Dorsolateral prefrontal cortex (tissue), 122 donors: ENCODE measurements at places on chromosomes 1 and 21.

DNA sequence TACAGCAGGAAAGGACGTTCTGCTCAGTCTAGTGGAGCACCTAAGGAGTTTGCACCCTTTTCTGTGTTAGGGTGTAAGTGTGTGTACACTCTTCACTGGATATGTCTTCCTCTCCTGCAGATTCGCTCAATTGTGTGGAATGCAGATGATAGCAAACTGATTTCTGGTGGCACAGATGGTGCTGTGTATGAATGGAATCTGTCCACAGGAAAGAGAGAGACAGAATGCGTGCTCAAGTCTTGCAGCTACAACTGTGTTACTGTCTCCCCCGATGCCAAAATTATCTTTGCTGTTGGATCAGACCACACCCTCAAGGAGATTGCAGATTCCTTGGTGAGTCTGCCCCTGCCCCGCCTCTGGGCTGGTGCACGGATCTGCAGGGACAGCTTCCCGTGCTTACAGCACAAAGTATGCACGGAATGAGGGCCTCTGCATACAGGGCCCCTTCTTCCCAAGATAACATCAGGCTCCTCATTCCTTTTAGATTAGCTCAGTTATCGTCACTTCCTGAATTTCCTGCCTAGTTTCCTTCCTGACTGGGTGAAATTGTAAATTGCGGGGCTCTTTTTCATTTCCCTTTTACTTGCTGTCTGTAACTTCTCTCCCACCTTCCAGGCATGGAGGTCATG lies 34.6 kb downstream of the CFAP57 start:
- DNase-seq = no peak

DNA sequence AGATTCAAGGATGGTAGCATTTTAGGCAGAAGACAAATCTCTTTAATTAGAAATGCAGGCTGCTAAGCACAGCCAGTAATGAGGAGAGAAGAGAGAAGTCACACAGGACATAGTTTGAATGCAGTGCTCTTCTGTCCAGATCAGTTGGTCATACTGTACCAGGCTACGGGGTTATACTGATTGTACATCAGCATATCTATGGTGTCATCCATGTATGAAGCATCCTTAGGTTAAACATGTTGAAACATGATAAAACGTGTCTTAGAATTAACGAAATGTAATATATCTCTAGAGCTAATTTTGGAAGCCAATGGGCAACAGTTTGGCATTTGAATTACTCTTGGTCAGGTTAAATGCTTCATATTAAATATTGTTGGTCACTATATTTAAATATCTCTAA lies 199.1 kb downstream of the RYR2 start:
- DNase-seq = no peak

DNA sequence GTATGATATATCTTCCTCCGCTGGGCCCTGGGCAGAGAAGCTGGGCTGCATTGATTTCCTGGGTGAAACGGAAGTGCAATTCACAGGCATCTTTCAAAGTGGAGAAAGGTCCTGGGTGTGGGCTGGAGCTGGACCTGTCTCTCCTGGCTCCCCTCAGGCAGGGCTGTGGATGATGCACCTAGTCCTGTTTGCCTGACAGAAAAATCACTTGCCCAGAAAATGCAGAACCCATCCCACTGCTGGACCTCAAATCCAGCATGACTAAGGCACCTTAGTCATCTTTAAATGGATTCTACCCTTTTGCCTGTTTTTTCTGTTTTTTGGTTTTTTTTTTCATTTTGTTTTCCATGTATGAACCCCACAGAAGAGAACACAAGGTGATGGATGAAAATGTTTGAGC lies 49.7 kb downstream of the MYSM1 start:
- no peak for DNase-seq

DNA sequence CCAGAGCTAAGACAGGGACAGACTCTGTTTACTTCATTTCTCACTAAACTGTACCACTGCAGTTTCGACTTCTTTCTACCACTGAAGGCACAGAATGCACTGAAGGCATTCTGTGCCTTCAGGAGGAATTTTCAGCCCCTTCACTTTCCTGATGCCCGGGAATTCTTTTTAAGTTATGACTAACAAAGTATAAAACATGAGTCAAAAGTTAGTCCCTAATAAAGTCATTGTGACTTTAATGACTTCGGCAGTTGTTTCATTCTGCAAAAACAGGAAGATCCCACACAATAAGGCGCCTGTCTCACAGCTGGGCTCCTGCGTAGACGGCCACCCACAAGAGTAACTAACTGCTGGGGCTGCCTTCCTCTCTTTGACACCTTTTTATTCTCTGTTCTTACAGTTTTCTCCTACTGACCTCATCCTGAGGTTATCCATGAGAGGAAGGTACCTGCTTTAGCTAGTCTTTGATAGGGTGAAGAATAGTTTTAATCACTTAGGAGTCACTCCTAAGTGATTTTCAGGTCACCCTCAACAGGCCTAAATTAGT lies 183.9 kb upstream of the SGIP1 start:
- no peak for DNase-seq

- DNase-seq = no peak
These were observed 56.0 kb downstream of the ZMYM4 start for GRCh38 chr1:35324486-35324885.

- DNase-seq = no peak
These were observed 11.4 kb upstream of the PRELP start for GRCh38 chr1:203464226-203464625.

DNA sequence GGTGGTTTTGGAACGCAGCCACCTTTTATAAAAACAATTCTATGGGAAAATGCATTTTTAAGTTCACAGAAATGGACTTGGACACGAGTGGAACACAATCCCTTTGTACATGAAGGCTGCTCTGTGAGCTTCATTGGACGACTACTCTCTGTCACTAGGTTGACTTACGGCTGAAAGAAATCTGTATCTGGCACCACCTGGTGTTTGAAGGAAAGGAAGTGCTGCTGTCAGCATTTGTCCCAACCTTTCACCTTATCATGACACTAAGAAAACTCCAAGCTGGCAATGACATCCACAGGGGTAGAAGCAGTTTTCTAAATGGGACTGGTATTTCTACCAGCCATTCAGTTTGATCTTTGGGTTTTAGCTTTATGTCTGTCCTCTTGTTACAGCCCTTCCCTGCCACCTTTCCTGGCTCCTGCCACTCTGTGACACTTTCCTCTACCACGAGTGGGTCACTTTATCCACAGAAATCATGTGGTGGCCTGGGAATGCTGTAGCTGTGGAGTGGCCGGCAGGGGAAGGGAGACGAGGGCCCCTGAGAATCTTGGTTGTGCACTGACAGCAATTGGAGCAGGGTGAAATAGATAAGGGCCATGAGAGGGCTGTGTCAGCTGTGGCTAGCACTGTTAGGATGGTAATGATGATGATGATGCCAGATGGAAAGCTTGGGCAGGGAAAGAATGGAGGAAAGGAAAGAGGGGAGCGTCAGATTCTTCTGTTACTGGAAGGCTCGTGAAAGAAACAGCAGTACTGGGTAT lies 85.2 kb downstream of the TBX19 start:
- DNase-seq = no peak

DNA sequence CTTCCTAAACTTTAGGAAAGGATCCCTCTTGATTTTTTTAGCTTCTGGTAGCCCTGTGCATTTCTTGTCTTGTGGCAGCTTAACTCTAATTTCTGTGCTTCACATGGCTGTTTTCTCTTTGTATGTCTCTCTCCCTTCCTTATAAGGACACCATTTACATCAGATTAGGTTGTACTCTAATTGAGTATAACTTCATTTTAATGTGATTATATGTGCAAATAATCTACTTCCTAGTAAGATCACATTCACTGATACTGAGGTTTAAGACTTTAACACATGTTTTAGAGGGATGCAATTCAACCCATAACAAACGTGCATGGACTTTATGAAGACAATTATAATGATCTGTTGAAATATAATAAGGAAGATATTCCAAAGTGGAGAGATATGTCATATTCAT lies 46.7 kb downstream of the RGS4 start:
- no peak for DNase-seq

- DNase-seq = no peak
These were observed 178.9 kb upstream of the FOXD3 start for GRCh38 chr1:63143482-63143881.

DNA sequence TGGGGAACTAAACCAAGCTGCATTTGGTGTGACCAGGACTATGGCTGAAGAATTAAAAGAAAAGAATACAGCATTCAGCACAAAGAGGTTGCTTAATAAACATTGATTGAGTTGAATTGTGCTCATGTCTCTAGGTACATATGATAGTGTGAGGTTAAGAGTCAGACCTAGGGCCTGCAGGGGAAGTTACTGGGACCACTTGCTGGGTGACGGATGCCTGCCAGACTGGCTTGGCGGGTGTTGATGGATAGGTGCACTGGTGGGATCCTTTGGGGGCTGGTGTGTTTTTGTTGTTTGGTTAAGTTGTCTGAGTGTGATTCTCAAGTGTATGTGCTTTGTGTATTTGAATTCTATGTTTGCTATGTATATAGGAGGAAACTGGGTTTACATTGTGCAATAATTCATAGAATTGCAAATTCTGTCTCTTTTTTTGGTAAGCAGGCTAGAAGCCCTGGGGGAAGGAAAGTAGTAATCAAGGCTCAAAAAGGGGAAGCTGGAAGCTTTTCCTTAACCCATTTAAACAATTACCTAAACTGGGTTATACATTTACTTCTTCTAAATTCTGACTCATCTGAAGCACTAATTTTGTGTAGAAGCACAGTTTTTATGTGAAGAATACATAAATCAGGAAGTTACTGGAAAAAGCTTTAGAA lies 1.8 kb downstream of the CD101 start:
- no peak for DNase-seq

- DNase-seq = no peak
These were observed 21.2 kb downstream of the NECAP2 start for GRCh38 chr1:16461681-16462080.

- DNase-seq = no peak
These were observed 32.3 kb downstream of the AGT start for GRCh38 chr1:230681599-230681998.

DNA sequence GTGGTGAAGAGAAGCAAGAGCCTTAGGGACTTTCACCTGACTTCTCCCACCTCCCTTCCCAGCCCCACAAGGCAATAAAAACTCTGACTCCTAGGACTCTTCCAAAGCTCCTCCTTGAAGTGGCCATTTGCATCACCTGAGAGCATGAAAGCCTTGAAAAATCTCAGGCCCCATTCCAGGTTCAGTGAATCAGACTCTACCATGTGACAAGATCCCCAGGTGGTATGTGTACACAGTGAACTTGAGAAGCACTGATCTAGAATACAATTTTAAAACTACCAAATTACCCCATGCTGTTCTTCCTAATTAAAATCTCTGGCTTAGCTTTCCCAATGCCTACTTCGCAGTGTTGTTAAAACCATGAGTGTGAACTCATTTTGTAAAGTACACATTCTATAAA lies 195.1 kb upstream of the SAMSN1 start:
- DNase-seq = no peak

DNA sequence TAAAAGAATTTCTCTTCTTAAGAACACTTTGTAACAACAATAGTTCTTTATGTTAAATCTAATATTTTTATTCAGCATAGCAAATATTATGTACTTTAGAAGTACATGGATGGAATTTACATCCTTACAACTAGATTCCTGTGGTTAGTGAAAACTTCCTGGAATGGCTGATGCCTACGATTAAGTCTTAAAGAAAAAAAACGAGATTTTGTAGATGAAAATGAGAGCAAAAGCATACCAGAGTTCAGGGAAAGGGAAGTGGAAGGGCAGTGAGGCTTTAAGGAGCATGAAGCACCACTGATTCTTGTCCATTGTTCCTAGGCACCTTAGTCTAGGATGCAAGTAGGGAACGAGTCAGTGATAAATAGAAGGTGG lies 26.7 kb downstream of the CFH start:
- DNase-seq = no peak

GRCh38 chr1:100699744-100700143 lies 19.8 kb upstream of the VCAM1 start:
- DNase-seq = no peak

DNA sequence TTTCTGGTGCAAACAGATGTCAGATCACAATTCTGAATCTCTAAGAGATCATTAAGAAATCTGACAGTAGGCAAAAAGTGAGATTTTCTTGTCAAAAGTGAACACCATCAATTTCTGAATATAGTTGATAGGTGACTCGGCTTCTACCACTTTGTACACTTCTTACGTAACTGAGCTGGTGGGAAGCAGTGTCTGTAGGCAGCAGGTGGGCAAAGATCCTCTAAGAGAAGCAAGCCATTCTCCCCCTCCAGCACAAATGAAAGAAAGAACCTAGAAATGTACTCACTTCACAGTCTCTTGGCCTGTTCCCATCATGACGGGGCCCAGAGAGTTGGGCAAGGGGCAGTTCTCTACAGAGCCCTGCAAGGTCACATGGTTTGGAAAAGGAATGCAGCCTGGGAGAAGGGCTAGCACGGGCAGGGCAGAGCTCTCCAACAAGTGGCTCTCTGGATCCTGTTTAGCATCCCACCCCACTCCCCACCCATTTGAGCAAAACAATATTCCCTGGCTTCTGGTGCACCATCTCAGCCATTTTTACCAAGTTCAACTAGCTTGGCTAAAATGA lies 412.6 kb downstream of the LTN1 start:
- no peak for DNase-seq

DNA sequence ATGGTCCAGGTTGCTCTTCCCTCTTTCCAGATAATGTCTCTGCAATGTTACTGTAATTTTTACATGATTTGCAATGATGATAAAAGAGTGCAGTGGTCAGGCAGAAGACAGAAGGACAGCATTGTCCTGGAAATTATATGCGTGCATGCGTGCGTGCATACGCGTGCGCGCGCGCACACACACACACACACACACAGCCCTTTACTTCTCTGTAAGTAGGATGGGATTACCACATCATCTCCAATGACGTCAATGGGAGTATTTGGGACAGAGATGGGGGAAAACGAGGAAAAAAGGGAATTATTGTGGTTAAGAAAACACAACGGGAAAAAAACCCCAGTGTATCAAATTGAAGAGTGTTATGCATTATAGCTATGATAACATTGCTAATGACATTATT lies 99.7 kb downstream of the SPAG17 start:
- DNase-seq = no peak
